ENCODE measurements at places on chromosomes 4 and X.

DNA sequence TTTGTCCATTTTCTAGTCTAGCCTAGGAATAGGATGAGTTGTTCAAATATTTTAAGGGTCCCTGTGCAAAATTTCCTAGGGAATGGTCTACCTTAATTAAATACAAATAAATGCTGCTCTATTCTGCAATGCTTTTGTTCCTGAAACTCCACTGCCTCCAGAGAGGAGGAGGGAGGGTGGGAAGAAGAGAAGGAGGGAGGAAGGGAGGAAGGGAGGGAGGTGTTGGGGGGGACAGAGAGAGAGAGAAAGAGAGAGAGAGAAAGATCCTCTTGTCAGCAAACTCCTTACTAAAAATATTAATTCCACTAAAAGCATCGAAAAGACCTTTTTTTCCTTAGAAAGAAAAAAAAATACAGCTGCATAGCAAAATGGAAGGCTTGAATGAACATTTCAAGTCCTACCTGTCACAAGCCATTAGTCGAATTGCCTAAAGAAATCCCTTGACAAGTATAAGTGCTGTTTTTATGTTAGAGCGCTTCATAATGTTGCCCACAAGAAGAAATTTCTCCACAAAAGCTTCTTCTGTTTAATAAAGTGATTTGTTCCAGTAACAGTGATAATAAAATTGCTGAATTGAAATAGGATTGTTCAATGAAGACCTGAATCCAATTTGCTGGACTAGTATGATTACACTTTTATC lies 106.0 kb downstream of the NKX6-1 start:
- DNase-seq, result no peak

- DNase-seq, result no peak
Observed at GRCh38 chr4:175376287-175376977, 435.6 kb downstream of the GPM6A start.

DNA sequence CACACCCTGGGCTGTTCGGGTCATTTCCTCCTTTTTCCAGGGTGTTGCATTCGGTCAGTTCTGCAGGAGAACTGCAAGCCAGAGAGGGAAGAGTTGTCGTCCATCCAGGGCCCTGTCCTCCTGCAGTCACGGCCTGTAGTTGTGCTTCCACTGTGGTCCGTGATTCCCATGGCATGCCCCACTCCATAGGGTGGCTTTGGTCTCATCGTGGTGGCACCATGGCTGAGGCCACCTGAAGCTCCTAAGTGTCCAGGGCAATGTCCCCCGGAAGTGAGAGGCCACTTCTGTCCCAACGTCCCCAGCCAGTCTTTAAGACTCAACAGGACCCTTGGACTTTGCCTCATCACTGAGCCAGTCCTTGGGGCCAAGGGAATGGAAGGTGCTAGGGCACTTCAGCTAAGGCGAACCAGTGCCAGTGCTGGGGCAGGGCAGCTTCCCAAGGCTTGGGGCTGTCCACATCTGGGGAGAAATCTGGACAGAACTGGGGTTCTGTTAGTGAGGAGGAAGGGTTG lies 83.7 kb downstream of the HTRA3 start:
- DNase-seq, result no peak

GRCh38 chr4:12926189-12927066 lies 557.7 kb downstream of the RAB28 start:
- no peak for DNase-seq

DNA sequence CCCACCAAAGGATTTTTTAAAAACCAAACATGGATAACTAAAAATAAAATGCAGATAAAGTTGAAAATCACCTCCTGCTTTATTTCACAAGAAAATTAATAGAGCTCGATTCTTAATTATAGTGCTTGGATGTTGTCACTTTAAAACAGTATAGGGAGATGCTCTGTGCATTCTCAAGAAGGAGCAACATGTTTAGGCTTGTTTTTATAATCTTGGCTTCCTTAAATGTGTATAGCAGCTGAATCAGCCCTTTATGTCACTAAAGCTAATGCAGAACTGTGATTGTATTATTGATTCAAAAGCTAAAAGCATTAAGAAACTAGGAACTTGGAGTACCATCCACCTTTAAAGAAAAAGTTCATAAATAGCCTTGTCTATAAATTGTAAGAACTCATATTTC lies 12.9 kb downstream of the UTP3 start:
- no peak for DNase-seq

- DNase-seq, result no peak
Observed at GRCh38 chr4:116486401-116486800, 599.0 kb downstream of the TRAM1L1 start.

DNA sequence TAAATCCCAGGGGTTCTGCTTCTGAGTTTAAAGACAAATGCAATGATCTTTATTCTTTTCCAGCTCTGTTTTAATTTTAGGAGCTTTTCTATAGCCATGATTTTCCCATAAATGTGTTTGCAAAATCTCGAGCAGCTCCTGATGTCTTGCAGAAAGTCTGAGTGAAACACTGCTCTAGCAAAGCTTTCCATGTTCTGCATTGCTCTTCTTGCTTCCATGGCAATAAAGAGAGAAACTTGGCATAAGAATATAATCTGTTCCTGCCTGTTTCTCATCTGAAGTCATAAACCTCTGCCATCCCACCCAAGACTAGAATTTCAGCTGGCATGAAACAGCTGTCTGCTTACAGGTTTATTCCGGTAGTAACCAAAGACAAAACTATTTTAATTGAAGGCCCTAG lies 254.5 kb downstream of the SPRY1 start:
- DNase-seq, result no peak

- DNase-seq, result no peak
Observed at GRCh38 chr4:70984106-70984505, 9.3 kb upstream of the DCK start.

- no peak for DNase-seq
Observed at GRCh38 chr4:48247142-48247877, 22.3 kb downstream of the TEC start.

DNA sequence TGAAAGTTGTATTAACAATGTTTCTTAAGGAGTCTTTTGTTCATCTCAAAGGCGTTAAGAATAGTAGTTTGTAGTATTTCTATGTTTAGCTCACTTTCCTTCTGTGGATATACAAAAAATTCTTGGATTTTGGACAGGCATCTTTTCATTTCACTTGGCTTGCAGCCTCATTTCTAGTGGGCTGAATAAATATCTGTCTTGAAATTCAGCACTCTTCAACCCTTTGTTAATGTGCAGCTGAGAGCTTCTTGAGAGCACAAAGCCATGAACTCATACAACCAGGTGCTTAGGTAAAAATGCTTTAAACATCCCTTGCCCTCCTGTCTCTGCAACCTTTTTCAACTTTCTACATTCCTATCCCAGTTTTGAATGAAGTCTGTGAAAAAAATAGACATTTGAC lies 1003.2 kb downstream of the C4orf33 start:
- DNase-seq, result no peak

DNA sequence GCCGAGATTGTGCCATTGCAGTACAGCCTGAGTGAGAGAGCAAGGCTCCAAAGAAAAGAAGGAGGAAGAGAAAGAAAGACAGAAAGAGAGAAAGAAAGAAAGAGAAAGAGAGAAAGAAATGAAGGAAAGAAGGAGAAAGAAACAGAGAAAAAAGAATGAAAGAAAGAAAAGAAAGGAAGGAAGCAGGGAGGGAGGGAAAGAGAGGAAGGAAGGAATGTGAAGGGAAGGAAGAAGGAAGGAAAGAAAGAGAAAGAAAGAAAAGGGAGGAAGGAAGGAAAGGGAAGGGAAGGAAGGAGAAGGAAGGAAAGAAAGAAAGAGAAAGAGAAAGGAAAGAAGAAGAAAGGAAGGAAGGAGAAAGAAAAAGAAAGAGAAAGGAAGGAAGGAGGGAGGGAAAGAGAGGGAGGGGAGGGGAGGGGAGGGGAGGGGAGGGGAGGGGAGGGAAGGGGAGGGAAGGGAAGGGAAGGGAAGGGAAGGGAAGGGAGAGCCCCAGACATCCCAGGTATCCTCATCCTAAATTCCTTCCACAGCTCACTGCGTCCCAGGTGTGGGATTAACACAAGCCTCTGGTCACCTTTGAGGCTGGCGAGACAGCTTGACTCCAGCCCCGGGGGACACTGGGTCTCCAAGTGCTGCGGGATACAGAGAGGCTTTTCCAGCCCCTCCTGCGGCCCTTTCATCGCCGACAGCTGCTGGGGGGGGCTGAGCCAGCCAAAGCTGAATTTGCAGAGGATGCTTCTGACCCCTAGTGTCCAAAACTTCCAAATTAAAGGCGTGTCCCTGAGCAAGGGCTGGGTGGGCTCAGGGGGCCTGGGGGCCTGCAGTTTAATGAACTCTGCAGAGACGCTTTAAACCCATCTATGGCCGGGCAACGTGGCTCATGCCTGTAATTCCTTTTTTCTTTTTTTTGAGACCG lies 24.2 kb upstream of the CSF2RA start:
- DNase-seq, result no peak

DNA sequence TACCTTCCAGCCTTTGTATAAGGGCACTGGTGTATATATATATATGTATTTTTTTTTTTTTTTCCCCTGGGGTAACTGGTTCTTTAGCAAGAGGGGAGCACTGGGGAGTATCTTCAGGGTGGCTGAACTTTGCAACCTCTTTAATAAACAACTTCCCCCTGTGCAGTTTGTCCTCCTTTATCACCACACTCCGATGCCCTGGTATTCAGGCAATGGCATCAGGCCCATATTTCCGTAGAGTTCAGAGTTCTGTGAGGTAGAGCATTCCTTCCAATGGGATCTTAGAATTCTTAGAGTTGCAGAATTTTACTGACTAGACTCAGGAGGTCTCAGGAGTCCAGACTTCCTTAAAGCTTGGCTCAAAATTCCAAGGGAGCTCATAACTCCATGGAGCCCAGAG lies 24.6 kb downstream of the NYX start:
- no peak for DNase-seq

GRCh38 chr4:16122308-16122711 lies 38.5 kb upstream of the PROM1 start:
- DNase-seq, result no peak

DNA sequence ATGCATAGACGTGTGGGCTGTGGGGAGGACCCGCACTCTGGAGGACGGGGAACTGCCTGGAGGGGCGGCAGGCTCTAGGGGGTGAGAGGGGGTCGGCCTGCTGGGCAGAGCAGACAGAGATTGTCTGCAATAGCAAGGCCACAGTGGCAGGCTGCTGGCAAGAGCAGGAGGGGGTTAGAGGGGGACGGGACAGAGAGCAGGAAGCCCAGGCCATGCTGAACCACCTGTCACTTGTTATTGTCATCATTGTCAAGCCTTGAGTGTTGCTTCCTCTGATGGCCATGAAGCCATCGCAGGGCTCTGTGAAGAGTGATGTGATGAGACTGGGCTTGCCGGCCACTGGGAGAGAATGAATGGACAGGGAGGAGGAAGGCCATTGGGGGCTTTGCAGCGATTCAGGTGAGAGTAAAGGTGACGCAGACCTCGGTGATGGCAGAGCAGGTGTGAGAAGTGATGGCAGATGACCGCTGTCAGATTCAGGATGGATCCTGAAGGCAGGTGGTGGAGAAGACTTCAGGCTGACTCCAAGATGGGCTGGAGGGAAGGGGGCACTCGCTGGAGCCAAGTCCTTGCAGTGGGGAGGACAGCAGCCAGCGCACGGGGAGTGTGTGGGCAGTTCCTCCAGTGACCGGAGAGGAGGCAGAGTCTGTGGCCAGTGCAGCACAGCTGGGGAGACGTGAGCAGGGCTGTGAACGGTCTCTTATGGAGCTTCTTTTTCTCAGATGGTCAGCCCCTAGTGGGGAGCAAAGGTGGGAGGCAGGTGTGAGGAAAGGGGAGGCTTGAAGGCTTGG lies 43.6 kb downstream of the HTT-AS start:
- peak; percentile 85 for DNase-seq

DNA sequence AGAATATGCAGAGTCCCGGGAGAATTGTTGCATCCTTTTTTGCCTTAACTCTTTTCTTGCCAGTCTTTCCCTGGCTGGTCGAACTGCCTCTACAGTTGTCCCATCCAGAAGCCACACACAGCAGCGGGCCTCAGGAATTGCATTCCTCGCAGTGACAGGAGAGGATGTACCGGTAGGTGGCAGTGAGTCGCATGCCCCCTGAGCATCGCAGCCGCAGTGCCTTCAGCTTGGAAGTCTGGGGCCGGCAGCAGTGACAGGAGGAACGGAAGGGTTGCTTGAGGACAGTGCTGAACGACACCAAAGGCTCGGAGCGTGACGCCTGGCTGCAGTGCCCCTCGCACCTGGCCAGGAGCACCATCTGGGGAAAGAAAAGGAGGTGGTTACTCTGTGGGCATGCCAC lies 23.5 kb downstream of the NDP start:
- DNase-seq, result no peak

DNA sequence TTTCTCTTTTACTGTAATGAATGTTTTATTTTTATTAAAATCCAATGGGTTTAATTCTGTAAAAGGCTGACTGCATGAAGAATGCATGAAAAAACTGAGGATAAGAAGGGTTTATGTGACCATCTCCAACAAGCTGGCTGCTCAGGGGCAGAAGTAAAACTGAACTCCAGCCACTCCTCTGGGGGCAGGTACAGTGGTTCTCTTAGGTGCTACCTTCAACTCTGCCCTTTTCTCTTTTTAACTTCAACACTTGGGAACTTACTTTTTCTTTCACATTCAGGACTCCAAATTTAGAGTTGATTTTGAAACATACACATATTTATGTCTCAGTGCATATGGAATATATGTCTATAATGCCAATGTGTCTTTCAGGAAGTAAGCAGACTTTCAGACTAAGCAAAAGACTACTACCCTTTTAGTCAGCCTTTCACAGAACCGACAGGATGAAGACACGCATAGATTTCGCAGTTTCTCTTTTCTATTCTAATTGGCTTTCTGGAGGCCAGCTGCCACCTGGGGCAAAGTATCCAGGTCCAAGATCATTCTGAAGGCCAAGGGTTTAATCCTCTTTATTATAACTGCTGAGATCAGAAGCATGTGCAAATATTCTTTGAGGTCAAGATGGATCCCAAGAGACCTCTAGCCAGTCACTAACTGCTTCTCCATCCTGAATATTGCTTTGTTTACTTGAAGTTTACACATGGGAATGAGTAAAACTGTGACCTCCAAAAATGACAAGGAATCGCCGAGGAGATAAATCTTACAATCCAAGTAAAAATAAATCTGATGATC lies 30.7 kb downstream of the HS3ST1 start:
- no peak for DNase-seq

GRCh38 chrX:119230850-119231249 lies 5.2 kb upstream of the PGRMC1 start:
- no peak for DNase-seq

DNA sequence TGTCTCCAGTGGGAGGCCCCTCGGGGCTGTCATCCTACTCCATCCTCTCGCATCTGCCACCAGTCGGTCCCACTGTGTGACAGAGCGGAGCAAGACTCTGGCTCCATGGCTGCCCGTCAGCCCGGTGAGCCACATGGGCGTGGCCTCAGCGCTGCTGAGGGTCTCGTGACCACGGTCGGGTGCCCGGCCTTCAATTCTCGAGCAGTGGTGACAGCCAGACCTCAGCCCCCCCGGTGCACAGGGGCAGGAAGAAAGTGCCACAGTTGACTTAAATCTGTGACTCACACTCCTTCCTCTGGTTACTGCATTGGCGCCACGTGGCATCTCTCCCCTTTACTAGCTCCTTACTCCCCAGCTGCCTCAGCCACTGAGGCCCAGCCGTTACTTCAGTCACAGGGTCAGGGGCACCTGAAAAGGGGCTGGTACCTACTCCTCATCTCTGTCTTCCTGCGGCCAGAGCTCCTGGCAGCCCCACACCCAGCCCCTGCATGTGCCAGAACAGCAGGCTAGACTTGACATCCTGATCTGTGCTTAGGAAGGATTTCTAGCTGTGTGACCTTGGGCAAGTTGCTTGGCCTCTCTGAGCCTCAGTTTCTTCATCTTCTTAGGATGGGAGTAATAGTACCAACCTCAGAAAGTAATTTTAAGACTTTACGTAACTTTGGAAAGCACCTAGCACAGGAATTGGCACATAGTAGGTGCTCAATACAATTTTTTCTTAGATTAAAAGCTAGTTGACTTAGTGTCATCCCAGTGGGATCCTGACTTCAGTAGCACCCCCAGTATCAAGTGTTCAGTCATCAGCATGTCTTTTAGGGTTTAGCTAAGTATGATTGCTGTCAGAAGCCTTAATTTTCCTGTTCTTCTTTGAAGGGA lies 66.1 kb downstream of the TNIP2 start:
- peak; percentile 77 for DNase-seq
